GDM1 (cell line): ENCODE measurements at places on chromosomes 7 and 10.

DNA sequence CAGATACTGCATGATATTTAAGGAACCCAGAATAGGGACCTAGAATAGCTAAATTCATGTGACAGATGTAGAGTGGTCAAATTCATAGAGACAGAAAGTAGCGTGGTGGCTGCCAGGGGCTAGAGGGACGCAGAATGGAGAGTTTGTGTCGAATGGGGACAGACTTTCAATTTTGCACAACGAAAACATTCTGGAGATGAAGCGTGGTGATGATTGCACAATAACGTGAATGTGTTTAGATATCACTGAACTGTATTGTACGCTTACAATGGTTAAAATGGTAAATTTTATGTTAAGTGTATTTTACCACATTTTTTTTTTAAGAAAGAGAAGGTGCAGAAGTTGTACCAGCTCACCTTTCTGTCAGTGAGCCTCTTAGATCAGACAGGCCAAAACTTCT is 137.8 kb upstream of the TNS3 start:
- DNase-seq, result no peak

DNA sequence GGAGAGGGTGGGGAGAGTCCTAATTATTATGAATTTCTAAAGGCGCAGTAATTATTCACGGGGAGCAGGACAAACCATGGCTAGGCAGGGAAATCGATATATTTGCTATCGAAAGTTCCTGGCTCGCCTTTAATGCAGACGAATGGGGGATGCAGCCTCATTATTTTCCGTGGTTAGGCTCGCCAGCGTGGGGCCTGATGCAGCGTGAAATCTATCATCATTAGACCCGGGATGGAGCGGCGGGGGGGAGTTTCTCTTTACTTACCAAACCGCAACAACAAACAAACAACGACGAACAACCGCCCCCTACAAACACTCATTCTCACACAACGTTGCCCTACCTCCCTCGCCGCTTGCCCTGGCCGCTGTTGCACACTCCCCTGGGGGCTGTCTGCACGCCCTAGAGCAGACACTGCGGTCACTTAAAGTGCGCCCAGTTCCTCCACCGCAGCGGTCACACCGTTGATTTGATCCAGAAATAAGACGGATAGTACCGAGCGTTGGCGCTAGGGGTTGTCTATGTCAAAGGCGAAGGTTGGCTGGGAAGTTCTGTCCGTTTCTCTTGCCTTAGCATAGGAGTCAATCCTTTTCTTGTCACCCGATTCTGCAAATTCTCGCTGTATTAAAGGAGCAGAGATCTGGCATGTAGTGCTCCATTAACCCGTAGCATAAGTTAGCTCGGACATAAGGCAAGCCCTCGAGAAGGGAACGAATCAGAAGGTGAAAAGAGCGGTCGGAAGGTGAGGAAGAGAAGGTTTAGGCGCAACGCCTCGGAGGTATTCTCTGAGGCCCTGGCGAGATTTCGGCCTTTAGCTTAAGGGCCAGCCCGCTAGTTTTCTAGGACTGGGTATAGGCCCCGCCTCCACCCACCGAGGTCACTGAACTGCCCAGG is 10.4 kb downstream of the NXPH1 start:
- DNase-seq, result no peak

DNA sequence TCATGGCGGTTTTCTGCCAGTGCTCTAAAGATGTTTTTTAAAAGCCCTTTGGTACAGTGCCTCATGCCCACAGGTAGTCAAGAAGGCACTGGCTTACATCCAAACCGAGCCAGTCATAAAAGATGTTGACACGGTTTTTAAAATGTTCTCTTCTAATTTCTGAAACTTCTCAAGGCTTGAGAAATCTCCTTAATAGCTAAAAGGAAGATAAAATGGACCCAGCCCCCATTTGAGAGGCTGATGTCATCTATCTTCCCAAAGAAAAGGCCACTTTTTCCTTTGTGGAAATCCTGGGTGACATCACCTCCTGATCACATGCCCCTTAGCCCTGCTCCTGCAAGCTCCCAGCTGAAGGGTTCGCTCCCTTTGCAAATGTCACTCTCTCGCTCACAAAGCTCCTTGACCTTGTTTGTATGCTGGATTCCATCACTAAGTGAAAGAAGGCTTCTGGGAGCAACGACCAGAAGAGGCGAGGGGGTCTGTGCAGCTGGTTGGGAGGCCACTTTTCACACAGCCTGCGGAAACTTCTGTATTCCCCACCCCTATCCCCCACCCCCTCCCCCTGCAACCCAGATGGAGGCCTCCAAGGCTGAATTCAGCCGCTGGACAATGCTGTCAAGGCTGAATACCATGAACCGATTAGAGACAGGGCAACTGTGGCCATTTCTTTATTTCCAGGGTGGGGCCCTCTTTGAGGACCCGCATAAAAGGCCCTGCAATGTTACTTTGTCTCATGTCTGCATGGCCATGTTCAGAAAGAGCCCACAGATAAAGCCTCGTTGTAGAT is 122.8 kb downstream of the CUBN start:
- no peak for DNase-seq

GRCh38 chr7:30911133-30911532 is 520 bp upstream of the AQP1 start:
- DNase-seq, result no peak

DNA sequence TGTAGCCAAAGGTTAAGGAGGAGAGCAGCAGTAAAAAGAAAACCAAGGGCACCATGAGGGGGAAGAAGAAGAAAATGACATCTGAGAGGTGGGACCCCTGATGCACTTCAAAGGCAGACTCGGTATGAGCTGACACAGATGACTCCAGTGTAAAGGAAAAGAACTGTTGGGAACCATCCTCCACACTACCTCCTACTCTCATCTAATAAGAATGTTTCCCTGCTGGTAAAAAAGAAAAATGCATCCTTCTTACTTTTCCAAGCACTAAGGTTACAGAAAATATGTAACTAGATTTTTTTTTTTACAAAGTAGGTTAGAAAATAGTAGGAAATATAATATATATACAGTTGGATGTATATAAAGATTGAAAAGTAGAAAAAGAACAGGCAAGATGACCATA is 16.9 kb downstream of the TAS2R41 start:
- no peak for DNase-seq

- no peak for DNase-seq
These were observed 60.1 kb upstream of the ARID5B start for GRCh38 chr10:61841338-61841875.

DNA sequence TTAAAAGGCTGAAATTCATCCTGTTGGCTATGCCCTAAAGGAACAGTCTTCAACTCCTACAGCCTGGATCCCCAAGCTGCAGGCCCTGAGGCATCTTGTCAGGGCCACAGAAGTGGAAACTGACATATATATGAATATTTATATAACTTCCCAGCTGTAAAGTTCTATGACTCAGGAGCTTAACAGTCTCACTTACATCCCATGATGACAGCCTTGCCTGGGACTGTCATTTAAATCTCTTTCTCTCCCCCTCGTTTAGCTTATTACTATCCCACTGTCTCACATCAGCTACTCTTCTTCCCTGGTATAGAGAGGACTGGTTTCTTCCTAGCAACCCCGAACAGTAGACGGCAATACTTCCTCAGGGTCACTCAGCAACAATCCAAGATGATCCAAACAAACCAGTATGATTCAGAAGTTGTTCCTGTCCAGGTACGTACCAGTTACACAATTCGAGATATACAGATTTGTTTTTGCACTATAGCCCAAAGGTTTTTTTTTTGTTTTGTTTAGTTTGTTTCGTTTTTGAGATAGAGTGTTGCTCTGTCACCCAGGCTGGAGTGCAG is 22.7 kb downstream of the KIAA1549 start:
- DNase-seq, result no peak

GRCh38 chr10:12382157-12382548 is 32.8 kb downstream of the CAMK1D start:
- no peak for DNase-seq

DNA sequence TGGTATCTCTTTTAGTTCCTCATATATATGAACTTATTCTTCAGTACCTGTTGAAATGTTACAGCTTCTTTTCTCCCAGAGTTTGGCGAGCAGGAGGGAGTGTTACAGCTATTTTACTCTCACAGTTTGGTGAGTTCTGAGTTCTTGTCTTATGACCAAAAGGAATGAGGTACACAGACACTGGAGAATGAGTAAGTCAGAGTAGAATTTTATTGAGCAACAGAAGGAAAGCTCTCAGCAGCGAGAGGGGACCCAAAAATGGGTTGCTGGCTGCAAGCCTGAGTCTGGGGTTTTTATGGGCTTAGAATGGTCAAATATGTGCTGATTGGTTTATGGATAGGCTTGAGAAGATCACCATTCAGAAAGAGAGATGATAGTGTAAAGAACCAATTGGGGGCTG is 175.2 kb downstream of the CDK14 start:
- DNase-seq, result no peak

DNA sequence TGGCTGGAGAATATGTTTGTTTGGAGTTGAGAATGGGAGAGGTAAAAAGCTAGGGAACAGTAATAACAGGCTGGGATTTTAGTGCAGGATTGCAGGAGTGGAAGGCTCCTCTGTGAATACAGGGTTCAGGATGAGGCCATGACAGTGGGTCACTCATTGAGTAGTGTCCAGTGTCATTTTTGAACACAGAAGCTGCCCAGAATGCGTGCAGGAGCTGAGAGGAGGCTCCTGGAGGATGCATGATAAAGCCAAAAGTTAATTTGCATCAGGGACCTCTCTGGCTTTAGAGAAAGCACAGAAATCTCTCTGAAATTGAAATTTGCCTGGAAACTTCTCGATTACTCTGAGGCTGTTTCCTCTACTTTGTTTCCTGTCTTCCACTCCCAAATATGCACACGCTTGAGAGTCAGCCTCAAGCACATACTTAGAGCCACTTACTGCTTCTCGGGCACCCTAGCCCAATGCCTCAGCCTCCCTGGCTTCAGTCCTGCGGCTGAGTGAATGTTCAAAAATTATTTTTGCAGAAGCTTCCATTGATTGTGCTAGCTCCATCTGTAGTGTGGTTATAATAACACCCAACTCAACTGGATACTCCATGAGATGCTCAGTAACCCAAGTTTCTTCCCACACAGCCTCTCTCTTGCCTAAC is 1.8 kb upstream of the GALNT17 start:
- DNase-seq, result no peak

- no peak for DNase-seq
These were observed 107.5 kb downstream of the ELMO1 start for GRCh38 chr7:37341033-37341630.

GRCh38 chr7:139876622-139877283 is 47.7 kb downstream of the TBXAS1 start:
- no peak for DNase-seq

DNA sequence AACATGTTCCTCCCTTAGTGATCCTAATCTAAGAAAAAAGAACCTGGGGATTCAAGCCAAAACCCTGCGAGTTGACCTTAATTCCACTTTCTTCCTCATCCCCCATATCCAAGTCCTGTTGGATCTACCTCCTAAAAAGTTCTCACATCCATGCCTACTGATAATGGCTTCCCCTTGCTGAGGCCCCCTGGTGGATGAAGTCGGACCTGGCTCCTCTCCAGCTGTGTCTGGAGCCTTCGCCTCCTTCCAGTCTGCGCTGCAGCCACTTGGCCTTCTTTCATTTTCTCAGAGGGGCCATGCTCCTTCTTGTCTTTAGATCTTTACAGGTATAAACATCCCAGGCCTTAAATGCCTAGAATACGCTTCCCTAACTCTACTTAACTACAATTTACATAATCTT is 8.1 kb downstream of the PDE1C start:
- no peak for DNase-seq

- no peak for DNase-seq
These were observed 145.7 kb downstream of the FGFR2 start for GRCh38 chr10:121452581-121452980.

DNA sequence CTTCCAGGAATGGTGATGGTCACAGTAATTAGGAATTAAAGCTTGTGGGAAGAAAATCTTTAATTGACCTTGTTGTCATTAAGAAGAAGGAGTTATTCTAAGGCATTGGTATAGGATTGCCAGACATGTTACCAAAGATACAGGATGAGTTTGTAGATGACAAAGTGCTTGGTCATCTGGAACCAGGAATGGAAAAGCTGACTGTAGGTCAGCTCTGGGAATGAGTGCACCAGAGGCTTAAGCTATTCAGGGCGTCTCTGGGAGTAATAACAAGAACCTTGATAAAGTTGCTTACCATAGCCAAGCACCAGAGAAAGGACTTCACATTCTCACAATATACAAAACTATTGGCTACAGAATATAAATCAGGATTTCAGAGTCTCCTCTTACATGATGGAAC is 89.0 kb downstream of the PHTF2 start:
- DNase-seq, result no peak

- DNase-seq, result no peak
These were observed 52.9 kb upstream of the HBP1 start for GRCh38 chr7:107115762-107116540.
